NK-92 treated with Interleukin-12 subunit alpha and Interleukin-12 subunit beta, amount 100 ng/mL, for 24 hours (cell line): ENCODE measurements at places on chromosomes 6 and 20.

DNA sequence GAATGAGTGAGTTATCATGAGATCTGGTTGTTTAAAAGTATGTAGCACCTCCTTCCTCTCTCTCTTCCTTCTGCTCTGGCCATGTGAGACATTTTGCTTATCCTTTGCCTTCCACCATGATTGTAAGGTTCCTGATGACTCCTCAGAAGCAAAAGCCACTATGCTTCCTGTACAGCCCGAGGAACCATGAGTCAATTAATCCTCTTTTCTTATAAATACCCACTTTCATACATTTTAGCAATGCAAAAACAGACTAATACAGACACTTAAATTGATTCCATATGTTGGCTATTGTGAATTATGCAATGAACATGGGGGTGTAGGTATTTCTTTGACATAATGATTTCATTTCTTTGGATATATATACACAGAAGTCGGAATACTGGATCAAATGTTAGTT, 792.8 kb upstream of the EYS start:
- no peak for DNase-seq

DNA sequence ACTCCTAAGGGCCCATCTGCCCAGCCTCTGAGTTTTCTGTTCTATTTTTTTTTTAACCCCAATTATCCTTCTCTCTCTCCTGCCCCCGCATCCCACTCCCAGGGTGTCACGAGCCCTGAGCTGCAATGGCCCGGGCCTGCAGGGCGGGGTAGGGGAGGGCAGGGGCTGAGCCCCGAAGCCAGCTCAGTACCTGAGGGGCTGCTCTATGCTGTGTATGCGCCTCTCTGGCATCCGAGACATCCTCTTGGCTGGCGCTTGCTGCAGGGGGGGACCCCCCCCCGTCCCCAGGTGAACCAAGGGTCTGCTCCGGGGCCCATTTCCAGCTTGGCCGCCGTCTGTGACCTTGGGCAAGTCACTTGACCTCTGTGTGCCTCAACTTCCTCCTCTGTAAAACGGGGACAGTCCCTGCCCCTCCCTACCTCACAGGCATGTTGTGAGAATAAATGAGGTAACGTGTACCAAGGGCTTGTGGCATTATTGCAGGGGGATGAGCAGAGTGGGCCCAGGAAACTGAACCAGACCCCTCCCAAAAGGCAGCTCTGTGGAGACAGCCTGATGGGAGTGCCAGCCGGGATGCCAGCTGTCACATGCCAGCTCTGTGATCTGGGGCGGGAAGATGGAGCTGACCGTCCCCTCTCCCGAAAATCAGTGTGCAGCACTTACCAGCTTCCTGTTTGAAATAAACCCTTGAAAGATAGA, 13.0 kb upstream of the MYL9 start:
- DNase-seq = no peak

GRCh38 chr20:57190536-57191264, 75.7 kb downstream of the BMP7 start:
- DNase-seq = no peak

DNA sequence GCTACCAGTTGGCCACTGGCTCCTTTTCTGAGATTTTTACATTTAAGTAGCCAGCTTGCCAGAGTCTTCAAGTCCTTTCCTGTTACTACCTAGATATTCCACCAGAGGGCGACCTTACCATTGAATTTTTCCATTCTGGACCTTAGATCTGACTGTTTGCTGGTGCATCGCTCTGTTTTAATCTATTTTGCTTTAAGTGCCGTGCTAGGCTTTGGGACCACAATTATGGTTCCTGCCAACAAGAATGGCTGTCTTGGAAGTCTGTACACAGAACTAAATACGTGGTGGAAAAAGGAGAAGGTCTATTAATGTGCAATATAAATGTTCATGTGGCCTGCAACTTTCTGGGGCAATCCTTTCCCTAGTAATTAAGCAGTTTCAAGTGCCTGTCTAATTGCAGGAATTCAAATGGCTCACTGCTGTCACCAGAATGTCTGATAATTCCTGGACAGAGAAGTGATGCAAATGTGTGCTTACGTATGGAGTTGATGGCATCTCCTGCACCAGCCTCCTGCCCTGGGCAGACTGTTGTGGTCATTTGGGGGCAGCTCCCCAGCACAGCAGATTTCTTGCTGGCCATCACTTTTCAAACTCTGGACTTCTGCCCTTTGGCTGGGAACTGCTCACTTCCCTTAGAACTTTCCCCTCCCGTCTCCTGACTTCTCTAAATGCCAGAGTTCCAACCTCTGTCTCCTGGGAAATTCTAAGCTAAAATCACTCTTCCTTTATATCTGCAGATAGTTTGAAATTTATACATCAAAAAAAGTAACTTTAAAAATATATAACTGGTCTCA, 5.6 kb upstream of the HLA-DOA start:
- DNase-seq = no peak

- DNase-seq = no peak
Measured at GRCh38 chr6:128635219-128635618, 114.8 kb upstream of the PTPRK start.

DNA sequence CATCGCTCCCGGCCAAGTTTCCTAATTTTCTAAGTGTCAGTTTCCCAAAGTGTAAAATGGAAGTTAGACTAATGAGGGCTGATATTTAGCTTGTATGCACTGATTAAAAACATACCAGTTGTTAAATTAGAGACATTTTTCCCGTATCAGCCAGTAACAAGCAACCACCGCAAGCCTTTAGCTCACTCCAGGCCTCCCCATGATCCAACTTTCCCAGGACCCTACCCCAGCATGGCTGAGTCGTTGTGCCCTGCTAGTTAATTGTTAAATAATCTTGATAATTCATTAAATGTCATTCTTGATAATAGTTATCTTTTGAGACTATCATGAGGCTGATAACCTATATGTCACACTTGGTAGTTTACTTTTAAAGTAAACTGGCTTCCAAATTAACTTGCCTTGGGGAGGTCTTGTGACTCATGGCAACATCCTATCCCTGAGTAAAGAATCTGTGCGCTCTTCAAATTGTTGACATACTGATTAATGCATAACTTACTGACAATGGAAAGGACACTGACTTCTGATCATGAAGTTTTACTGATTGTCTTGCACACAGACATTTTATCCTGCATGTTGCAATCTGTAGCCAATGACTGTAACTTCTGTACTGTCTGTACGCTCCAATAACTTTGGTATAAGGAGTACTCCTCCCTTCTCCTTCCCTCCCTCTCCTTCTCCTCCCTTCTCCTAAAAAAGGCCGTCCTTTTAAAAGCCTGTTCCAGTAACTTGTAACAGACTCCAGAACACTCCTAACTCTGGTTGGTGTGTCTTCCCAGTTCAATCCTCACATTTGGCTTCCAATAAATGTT, 6.3 kb upstream of the GTF3C6 start:
- no peak for DNase-seq

DNA sequence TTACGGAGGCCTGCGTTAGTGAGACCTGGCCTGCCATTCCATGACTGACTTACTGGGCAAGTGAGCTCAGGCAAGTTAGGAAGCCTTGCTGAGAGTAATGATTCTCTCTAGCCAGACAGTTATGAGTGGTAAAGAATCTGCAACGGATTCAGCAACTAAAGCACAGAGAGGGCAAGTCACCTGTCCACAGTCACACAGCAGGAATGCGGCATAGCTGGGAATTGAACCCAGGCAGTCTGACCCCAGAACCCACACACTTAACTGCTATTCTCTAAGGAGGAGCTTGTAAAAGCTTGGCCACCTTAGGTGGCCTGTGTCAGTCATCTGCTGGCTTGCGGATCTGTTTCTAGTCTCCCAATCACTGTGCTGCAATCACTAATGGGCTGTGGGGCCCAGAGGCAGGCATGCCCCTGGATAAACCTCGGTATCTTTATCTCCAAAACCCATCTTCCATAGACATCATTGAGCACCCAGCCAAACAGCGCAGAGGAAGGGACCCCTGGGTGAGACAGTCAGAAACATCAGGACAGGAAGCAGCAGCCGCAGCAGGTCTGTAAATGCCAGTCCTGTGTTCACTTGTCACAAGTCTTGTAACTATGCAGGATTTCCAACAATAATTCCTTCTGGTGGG, 215.9 kb upstream of the KCNG1 start:
- no peak for DNase-seq

GRCh38 chr20:8431538-8432434, 299.7 kb downstream of the PLCB1 start:
- DNase-seq = no peak
